Stimulated activated CD4-positive, alpha-beta T cell treated with anti-CD3 and anti-CD28 coated beads, Interleukin-15, amount 100 ng/mL, for 1 hour (primary cell): ENCODE measurements at places on chromosomes 7 and 10.

DNA sequence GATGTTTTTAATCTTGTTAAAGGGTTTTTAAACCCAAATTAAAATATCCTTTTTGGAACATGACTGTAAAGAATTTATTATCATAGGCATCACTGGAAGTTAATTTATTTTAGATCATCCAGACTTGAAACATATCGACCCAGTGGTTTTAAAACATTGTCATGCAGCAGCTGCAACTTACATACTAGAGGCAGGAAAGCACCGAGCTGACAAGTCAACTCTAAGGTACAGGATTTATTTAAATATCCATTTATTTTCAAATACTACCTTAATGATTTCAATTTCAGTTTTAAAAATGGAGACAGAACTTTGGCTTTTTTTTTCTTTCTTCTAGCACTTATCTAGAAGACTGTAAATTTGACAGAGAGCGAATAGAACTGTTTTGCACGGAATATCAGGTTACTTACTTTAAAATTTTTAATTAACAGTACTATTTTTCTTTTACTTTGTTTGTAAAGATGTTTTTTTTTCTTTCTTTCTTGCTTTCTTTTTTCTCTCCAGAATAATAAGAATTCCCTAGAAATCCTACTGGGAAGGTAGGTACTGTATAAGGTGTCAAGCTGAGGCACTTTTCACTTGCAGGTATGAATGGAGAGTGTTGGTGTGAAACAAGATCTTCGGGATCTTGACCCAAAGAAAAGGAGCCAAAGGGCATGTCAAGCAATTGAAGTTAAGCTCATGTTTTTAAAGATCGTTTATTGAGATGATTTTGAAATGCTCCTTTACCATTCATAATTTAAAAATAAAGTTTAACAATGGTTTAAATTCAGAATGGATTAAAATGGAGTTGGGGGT lies 1.8 kb downstream of the COMMD3 start:
- no peak for DNase-seq

- no peak for DNase-seq
Observed at GRCh38 chr10:25642721-25643120, 291.3 kb upstream of the MYO3A start.

GRCh38 chr7:25595996-25596395 lies 367.7 kb upstream of the NPVF start:
- no peak for DNase-seq

GRCh38 chr7:124257638-124258308 lies 224.9 kb upstream of the TMEM229A start:
- no peak for DNase-seq

GRCh38 chr7:38220452-38220851 lies 42.4 kb downstream of the STARD3NL start:
- DNase-seq: no peak

DNA sequence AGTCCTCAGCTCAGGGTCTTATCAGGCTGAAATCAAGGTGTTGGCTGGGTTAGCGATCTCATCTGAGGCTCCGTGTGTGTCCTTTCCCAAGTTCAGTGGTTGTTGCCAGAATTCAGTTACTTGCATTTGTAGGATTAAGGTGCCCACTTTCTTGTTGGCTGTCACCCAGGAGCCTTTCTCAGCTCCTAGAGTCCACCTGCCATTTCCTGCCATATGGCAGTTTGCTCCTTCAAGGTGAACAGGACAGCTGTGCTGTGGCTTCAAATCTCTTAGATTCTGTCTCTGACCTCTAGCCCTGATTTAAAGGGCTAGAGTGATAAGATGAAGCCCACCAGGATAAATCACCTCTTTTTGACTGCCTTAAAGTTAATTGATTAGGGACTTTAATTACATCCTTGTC lies 1.0 kb upstream of the HIF1AN start:
- DNase-seq: no peak

DNA sequence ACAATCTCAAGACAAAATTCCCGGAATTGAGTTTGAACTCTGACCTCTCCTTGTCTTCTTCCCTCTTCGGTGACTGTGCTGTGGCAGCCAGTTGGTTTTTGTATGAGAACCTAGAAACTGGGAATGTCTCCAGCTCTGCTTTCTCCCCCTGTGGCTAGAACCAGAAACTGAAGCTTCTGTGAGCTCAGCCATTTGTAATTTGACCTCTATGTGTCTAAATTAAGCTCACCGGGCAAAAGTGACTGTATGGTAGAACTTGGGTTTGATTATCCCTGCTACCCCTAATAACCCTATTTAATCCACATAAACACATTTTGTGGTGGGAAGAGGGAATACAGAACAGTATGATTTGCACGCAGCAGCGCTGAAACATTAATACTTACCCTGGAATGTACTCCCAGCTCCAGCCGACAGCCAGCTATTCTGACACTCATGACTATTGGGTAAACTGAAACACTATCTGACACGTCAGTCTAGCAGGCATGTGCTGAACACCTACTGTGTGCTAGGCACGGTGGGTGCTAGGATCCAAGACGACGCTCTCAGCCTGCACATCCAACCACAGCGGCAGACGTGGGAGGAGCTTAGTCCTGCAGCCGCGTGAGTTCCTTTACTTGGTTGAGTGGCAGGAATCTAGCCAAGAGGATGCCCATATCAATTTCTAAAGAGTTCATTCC lies 324.8 kb downstream of the SFMBT2 start:
- no peak for DNase-seq

- DNase-seq: no peak
Observed at GRCh38 chr7:77258014-77258413, 58.4 kb upstream of the FGL2 start.

DNA sequence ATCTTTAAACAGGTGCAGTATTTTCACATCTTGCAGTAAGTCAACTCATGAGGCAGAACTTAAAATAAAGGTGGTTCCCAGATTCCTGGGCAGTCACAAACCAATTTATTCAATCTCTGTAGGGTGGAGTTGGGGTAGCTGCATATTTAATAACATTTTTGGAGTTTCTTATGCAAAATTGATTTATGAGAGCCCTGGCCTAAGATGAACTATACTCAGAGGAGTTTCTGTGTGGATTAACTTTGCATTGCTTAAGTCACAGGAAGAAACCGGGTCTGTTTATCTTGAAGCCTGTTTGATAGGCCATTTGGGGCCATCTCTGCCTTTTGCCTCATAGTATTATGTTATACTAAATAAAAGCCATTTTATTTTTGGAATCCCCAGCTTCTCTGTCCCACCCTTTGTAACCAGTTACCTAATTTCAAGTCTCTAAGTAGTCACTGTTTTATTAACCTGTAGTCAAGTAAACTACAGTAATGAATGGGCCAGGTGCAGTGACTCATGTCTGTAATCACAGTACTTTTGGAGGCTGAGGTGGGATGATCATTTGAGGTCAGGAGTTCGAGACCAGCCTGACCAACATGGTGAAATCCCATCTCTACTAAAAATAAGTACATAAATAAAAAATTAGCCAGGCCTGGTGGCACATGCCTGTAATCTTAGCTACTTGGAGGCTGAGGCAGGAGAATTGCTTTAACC lies 104.4 kb upstream of the FAM3C start:
- DNase-seq: no peak

GRCh38 chr7:157853076-157853788 lies 516.4 kb downstream of the DNAJB6 start:
- no peak for DNase-seq

DNA sequence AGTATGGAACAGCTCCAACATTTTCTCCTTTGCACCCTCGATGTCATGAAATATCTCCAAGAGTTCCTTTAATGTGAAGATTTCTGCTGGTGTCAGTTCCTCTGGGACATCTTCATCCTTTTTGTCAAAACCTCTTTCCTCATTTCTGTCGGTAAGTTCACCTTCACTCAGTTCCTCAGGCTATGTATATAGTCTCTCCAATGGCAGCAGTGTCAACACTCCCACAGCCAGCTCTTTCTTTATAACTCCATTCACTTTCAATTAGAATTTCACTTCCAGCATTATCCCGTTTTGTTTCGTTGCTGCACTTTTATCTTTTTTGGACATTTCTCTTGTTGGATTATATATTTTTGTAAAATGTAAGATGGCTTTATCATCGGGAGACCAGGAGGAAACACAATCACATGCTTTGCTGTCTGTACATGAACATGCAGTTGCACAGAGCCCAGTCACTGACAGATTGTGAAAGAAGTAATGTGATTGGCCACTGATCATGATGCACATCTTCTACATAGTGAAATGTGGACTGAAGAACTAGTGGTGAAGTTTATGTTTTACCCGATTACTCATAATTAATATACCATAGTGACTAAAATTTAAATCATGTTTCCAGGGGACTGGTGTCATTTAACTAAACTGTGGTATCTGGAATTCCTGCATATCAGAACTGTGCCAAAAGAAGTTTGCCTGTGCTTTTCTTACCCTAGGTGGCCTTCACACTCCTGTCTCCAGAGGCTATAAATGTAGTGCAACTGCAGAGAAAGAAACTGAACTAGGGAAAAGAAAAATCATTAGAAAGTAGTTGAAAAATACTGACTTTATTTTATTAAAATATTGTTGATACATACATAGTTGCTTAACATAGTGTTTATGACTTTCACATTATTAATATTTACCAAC lies 289.6 kb downstream of the PPP1R3A start:
- DNase-seq: no peak

- no peak for DNase-seq
Observed at GRCh38 chr7:79282070-79282694, 171.3 kb downstream of the MAGI2 start.

GRCh38 chr10:43945908-43946307 lies 297.2 kb upstream of the ZNF32 start:
- DNase-seq: no peak

DNA sequence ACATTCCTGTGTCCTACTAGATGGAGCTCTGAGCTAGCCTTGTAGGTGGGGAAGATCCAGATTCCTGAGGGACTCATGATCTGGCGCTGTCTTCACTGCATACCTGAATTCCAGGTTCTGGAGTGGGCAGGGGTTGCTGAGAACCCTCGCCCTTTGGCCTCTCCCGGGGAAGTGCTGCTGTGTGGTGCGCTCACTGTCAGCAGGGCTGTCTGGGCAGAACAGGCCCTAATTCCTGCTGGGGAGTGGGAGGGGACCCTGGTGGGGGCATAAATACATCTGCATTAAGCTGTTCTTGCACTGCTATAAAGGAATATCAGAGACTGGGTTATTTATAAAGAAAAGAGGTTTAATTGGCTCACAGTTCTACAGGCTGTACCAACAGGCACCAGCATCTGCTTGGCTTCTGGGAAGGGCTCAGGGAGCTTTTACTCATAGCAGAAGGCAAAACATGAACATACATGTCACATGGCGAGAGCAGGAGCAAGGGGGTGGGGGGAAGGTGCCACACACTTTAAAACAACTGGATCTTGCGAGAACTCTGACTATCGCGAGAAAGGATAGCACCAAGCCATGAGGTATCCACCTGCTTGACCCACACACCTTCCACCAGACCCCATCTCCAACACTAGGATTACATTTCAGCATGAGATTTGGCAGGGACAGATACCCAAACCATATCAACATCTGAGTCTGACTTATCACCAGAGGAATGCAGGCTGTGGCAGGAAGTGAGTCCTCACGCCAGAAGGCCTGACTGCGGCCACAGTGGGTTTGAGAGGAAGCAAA lies 115.0 kb downstream of the ADCY1 start:
- DNase-seq: no peak

- DNase-seq: no peak
Observed at GRCh38 chr10:36094096-36094495, 452.0 kb upstream of the FZD8 start.

GRCh38 chr10:24382979-24383663 lies 174.2 kb downstream of the KIAA1217 start:
- DNase-seq: no peak

DNA sequence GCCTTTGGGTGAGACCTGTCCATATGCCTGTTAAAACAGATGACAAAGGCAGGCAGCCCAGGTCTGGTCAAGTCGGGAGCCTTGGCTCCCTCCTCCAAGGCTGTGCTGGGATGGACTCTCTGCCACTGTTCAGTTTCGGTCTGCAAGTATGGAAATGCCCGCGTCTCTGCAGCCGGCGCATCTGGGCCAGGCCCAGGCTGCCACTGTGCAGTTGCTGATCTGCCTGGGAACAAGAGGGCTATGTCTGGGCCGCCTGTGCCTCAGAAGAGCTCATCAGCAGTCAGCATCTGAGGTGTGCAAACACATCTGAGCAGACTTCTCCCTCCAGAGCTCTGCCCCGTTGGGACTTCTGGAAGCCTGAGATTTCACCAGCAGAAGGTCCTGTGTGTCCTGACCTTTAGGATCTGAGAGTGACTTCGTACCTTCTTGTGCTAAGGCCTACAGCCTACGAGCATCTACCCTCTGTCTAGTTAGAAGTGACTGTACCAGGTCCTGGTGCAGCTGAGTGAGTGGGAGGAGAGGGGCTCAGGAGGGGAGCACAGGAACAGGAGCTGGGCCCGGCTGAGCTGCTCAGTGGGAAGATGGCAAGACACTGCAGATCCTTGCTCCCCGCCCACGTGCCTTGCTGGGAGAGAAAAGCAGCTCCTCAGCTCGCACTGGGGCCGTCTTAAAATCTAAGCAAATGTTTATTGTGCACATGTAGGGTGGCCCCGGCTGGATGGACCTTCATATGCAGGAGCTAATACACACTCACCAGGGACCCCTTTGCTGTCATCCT lies 50.9 kb downstream of the DOCK1 start:
- no peak for DNase-seq

- DNase-seq: no peak
Observed at GRCh38 chr7:142583446-142583845, 165.8 kb upstream of the PRSS1 start.

DNA sequence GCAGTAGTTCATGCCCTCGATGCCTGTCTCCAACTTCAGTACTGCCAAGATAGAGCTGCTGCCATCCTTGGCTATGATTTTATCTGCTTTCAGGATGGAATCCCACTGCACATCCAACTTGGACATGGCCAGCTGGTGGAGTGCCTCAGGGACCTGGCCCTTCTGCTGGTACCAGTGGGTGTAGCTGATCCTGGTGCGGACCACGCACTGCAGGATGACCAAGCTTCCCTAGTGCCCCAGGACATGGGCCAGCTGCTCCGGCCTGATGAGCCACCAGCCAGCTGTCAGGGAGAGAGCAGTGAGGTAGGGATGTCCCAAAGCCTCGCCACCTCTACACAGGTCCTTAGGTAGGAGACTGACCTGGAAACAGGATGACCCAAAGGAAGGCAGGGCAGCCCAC lies 49.0 kb upstream of the TARP start:
- no peak for DNase-seq

- DNase-seq: no peak
Observed at GRCh38 chr7:131320603-131321002, 7.1 kb upstream of the MKLN1 start.

- no peak for DNase-seq
Observed at GRCh38 chr10:11449761-11450160, 161.7 kb downstream of the USP6NL start.

DNA sequence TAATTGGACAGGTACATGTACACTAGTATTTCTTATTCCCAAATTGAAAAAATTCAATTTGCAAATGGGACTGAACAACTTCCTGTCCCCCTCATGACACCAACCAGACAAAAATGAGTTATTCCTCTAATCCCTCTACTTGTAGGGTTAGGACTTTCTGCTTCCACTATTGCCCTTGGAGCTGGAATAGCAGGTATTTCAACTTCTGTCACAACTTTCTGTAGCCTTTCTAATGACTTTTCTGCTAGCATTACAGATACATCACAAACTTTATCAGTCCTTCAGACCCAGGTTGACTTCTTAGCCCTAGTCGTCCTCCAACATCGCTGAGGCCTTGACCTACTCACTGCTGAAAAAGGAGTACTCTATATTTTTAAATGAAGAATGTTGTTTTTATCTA lies 6.4 kb downstream of the CYP3A7 start:
- no peak for DNase-seq

GRCh38 chr10:28533571-28534304 lies 820 bp downstream of the WAC start:
- DNase-seq: peak; percentile 33

- no peak for DNase-seq
Observed at GRCh38 chr7:69285854-69286253, 312.4 kb upstream of the AUTS2 start.
